ENCODE measurements at places on chromosomes 12 and 14.

DNA sequence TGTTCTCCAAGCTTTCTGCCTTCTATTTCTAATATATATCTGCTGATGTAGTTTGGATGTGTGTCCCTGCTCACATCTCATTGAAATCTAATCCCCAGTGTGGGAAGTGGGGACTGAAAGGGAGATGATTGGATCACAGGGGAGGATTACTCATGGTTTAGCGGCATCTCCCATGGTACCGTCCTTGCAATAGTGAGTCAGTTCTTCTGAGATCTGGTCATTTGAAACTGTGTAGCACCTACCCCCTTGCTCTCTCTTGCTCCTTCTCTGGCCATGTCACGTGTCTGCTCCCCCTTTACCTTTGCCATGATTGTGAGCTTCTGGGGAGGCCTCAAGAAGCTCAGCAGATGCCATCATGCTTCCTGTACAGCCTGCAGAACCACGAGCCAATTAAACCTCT is 26.2 kb upstream of the ALX1 start:
- DNase-seq = no peak

DNA sequence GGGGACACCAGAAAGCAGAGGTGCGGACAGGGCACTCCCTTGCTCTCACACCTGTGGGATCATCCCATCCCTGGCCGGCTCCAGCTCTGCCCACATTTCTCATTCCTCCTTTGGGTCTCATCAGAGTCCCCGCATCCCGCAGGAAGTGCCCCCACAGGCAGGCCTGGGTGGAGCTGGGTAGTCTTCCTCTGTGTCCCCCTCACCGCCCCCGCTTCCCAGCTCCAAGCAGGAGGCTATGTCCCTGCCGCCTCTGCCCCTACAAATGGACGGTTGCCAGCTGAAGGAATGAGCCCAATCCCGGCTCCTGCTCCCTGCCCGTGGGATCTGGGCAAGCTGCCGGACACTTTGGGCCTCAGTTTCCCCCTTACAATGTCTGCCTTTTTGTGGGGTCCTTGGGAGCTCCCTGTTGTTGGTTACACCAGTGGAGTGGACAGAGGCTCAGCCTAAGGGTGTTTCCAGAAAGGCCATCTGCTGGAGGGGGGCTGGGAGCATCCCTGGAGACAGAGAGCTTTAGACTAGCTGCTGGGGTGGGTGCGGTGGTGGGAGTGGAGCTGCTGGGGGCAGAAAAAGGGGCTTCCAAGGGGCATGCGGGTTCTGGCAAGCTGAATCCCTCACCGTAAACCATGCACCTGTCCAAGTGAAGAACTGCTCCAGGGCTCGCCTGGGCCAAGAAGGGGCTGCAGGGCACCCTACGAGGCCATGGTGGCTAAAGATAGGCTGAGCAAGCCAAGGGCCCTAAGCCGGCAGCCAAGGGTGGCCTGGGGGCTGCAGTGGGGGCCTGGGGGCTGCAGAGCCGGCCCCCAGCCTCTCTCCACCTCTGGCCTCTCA is 7.9 kb upstream of the GPR132 start:
- no peak for DNase-seq

DNA sequence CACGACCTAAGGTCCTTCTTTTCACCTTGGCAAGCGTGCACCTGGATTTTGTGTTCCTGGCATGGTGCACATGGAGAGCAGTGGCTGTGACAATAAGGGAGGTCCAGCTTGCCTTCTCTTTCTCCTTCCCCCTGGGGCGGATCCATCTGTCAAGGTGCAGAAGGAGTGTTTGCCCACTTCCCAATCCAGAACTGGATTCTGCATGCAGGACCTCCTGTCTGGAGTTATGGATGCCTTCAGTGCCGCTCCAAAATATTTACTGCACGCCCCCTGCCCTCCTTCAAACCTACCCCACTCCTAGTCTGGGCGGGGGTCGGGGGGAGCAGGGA is 192.7 kb downstream of the DPF3 start:
- no peak for DNase-seq

DNA sequence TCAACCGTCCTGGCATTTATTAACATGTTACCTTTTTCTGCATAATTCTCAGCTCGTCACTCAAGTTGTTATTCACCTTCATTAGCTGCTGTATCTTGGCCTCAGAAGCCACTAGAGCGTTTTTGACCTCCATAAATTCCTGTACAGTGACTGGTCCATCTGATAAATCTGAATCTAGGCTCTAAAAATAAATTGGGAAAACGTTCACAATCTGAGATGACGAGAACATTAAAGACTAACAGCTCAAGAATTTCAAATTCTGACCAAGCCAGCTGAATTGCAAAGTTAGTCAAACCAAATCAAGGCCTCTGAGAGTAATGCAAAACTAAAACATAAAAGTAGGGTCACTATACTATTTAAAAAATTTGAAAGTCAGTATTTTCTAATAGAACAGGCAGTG is 45.0 kb downstream of the GIT2 start:
- no peak for DNase-seq

GRCh38 chr14:32203928-32204357 is 874 bp upstream of the RNU6-8 start:
- DNase-seq = peak; percentile 40

GRCh38 chr12:118472940-118473339 is 96.6 kb downstream of the SUDS3 start:
- no peak for DNase-seq

GRCh38 chr14:76267322-76268046 is 108.5 kb upstream of the ESRRB start:
- DNase-seq = peak; percentile 8

- DNase-seq = no peak
Observed at GRCh38 chr12:1876086-1876485, 42.4 kb downstream of the CACNA2D4 start.

DNA sequence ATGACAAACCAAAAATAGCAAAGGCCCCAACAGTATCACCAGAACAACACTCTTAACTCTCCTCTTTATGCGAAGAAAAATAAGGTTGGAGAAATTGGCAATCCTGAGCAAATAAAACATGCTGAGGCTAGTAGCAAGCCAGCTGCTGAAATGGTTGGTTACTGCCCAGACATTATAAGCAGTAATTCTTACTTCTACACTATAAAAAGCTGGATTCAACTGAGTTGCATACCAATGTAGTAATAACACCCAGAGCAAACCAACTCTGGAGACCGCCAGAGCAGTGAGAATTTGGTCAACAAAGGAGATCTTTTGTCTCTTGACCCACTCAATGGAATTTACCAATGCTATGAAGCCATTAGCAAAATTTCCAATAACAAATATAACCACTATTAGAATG is 628 bp downstream of the TAS2R30 start:
- DNase-seq = no peak

GRCh38 chr12:27785882-27786570 is 6.0 kb upstream of the MANSC4 start:
- no peak for DNase-seq

- DNase-seq = no peak
Observed at GRCh38 chr12:44000309-44000952, 164.6 kb downstream of the TMEM117 start.

- no peak for DNase-seq
Observed at GRCh38 chr14:34049790-34050189, 98.9 kb upstream of the EGLN3 start.

GRCh38 chr12:80299219-80299618 is 144.8 kb upstream of the PTPRQ start:
- DNase-seq = no peak

- DNase-seq = no peak
Observed at GRCh38 chr12:67427336-67427735, 158.2 kb downstream of the CAND1 start.

GRCh38 chr12:132766380-132767085 is 4.9 kb upstream of the ANKLE2 start:
- DNase-seq = no peak

GRCh38 chr12:109758426-109759420 is 45.1 kb downstream of the FAM222A start:
- DNase-seq = no peak

GRCh38 chr14:41482861-41483260 is 123.8 kb upstream of the LRFN5 start:
- DNase-seq = no peak

DNA sequence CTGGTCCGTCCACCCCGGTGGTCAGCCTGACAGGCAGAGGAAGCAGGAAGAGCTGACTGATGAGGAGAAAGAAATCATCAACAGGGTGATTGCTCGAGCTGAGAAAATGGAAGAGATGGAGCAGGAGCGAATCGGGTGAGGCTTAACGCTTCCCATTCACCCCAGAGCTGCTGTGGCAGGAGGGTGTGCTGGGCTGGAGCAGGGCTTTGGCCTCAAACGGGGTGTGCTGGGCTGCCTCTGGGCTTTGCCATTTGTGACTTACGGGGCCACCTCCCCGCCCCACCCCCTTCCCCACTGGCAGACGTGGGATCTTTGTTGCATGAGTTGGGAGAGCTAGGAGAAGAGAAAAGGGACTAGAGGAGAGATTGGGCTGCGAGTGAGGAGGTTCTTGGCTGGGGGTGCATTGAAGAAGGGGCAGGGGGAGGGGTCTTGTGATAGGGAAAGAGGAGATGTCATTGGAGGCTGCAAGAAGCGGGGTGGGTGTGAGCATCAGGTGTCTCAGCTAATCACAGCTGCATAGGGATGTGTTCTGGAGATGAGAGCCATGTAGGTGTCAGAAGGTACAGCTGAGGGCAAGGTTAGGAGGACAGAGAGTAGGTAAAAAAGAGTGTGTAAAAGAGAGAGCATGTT is 56.3 kb downstream of the RPH3A start:
- DNase-seq = no peak

- no peak for DNase-seq
Observed at GRCh38 chr12:115960868-115961802, 316.4 kb downstream of the MED13L start.

DNA sequence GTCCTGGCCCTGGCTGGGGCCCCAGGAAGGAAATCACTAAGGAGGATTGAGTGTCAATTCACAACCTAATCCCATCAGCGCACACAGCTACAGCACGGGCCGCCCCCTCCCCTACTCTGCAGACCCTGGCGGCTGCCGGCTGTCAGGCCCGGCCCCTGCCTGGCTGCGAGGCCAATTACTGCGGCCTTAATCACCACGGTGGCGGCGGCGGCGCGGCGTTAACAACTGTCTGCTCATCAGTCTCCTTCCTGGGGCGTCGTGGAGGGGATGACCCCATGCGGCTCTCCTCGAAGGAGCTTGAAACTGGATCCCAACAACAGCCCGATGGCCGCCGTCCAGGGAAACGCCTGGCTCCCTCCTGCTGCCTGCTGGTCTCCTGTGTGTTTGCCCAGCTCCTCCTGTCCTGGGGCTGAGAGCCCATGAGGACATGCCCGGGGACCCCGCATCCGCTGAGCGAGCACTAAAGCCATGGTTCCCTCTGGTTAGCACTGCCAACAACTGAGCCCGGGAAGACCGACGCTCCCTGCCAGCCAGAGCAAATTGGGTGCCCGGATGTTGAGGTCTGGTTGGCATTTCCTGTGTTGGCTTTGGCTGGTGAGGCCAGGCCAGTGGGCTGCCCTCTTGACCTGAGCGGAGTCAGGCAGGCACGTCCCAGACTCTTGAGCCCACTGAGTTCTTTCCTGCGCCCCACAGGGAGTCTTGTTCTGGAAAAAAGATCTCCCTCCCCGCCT is 21.8 kb upstream of the EIF2B2 start:
- no peak for DNase-seq

DNA sequence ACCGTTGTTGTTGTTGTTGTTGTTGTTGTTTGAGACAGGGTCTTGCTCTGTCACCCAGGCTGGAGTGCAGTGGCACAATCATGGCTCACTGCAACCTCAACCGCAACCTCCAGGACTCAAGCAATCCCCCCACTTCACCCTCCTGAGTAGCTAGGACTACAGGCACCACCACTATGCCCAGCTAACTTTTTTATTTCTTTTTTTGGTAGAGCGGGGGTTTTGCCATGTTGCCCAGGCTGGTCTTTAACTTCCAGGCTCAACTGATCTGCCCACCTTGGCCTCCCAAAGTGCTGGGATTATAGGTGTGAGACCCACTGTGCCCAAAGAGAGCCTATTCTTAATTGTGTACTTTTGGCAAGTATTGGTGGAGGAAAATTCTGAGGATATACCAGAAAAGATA is 25.7 kb downstream of the MOK start:
- no peak for DNase-seq

DNA sequence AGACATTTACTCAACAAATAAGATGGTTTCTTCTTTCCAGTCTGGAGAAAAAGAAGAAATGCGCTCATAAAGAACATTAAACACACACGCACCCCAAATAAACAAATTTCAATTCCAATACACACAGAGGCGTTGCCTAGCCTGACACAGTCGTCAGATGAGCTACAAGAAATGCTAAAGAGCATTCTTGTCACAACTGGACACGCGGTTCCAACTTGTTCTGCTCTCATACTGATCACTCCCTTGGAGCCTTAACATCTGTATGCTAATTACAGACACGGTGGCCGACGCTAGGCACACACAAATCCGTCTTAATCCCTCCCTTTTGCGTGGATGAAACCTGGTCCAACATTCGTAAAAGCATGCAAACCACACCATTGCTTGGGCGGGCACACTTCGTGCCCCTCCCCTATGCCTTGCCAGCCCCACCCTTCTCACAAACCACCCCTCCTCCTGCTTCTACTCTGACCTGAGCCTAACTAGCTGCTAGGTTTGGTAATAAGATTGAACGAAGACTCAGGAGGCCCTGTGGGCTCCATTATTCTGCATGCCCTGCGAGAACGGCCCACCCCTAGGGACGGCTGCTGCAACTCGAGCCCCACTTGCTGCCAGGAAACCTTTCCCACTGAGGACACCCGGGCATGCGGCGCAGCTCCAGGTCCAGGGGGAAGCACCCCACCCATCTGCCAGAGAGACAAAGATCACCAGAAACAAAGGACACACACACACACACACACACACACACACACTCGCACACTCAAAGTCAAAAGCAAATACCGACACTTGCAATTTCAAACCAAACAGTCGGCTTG is 1.2 kb downstream of the KCNK10 start:
- no peak for DNase-seq

DNA sequence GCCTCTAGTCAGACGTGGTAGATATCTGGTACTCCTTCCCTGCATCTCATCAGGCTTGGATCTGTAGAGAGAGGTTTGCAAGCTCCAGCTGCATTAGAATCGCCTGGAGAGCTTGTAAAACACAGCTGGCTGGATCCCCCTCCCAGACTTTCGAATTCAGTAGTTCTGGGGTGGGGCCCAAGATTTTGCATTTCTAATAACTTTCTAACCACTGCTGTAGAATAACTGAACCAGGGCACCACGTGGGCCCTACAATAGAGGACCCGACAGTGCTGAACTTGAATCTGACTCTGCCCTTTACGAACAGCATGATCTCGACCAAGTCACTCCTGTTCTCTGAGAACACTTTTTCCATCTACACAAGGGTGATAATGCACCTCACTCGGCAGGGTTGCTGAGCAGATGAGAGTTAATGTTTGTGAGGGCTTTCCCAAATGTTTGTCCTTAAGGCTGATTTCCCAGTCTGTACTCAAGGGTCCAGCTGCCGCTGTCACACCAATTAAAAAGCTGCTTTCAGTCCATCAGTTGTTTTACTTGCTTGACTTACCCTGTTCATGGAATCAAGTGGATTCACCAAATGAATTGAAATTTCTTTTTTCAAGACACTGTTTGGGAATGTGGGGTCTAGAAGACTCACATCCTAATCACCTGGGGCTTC is 86.6 kb upstream of the SLC24A4 start:
- no peak for DNase-seq

DNA sequence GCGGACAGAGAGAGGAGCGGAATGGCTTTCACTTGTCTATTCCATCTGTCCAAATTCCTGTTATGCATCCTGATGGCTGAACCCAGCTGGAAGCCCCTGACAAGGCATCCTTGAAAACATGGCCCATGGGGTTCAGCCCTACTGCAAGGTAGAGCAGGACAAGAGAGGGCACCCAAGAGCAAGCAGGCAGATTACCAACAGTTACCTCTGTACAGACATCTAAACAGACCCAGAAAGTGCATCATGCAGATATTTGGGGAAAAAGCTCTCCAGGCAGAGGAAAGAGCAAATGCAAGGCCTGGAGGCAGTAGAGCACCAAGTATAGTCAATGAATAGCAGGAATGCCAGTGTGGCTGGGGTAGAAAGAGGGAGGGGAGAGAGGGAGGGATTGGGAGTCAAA is 407.5 kb downstream of the PCNX1 start:
- DNase-seq = no peak

Data from CD8-positive, alpha-beta T cell (primary cell).